ENCODE measurements at places on chromosomes 13 and 19.

GRCh38 chr13:102045731-102046130 lies 356.1 kb downstream of the FGF14 start:
- no peak for DNase-seq

DNA sequence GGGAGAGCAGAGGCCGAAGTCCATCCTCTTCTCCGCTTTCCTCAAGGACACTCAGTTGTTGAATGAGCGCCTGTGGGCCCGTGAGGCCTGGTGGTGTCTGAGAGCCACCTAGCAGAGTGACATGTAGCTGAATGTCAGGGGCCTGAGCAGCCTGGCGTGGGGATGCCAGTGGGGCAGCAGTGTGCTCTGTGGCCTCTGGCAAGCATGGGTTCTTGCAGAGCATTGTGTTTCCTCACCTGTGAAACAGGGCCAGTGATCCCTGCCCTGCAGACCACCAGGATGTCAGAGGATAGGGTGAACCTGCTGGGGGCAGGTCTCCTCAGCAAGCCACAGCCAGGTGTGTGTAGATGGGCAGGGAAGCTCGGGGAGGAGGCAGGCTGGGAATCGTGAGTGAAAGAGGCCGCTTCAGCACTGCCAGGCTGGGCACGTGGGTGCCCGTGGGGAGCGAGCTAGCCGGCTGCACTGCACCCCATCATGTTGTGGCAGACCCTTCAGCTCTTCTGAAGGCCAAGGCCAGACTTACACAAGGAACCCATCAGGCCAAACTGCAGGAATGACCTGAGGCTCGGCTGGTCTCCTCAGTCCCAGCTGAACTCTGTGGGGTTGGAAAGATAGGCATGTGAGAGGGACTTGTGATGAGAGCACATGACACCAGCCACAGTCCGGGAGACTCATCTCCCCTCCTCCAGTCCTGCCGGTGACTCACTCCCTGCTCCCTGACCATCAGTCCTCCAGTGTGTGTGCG lies 5.0 kb downstream of the PPP1R37 start:
- no peak for DNase-seq

DNA sequence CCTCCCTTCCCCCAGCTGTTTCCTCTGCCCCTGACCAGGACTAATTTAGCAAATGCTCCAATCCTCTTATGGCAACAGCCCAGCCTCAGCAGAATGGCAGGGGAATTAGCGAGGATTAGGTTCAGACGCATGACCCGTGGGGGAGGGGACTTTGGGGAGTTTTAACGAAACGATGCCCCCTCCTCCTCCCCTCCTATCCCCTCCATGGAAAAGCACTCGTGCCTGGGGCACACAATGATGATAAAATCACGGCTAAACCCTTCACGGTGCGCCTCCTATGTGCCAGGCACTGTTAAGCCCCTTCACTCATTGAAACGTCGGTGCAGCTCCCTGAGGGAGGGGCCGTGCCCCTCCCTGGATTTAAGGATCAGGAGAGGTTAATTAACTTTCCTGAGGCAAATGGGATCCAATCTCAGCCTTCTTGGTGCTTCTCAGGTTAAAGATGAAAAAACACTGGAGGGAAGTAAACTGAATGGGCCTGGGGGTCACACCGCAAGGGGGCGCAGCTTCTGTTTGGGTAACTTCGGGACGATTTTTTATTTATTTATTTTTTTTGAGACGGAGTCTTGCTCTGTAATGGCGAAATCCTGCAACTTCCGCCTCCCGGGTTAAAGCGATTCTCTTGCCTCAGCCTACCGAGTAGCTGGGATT lies 10.1 kb upstream of the TPRX2 start:
- DNase-seq, result peak; percentile 51

DNA sequence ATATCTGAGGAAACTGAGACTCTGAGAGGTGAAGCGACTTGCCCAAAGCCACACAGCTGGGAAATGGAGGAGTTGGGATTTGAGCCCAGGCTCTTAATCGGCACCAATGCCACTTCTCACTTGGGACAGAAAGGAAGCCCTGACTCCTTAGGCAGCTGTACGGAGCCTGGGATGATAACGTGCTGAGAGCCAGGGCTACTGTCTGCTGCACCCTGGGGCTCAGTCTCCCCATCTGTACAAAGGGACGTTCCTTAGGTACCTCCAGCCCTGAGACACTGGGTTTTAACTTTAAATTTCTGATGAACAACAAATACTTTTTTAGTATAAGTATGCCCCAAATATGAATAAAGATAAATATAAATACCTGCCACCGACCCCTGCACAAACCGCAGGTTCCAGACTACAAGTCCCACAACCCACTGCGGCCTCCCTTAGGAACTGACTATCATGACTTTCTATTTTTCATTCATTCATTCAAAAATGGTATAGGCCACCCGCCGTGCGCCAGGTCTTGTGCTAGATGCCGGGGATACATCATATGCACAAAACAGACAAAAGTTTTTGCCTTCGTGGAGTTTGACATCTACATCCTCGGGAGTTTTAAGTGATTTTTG lies 776 bp upstream of the NCLN start:
- peak; percentile 73 for DNase-seq

DNA sequence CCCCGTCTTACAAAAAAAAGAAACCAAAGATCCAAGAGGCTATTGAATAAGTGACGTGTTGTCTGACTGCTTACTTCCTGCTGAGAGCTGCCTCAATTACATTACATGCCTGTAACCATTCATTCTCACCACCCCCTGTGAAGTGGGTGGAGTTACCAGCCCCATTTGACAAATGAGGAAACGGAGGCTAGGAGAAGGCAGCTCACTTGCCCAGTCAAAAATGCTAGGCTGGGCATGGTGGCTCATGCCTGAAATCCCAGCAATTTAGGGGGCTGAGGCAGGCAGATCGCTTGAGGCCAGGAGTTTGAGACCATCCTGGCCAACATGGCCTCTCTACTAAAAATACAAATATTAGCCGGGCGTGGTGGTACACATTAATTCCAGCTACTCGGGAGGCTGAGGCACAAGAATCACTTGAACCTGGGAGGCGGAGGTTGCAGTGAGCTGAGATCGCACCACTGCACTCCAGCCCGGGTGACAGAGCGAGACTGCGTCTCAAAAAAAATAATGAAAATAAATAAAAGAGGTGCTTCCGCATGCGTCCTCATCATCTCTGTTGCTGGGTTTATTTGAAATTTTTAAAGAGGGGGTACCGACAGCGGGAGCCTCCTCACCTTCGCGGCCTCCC lies 499 bp downstream of the LSM7 start:
- DNase-seq, result peak; percentile 63

DNA sequence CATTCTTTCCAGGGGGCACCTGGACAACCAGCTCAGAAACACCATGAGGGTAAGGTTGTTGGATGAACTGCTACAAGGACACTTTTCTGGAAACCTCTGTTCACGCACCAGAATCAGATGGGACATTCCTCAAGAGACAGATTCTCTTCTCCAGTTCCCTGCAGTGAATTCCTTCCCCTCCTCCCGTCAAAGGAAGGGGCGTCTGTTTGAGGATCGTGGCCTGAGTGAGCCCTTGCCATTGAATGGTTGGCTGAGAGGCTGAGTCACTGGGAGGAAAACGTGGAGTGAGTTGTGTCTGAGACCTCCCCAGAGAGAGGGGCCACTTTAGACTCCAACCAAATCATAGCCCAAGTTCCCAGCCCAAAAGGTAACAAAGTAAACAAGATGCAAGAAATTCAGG lies 79.4 kb upstream of the ZNF507 start:
- DNase-seq, result no peak

DNA sequence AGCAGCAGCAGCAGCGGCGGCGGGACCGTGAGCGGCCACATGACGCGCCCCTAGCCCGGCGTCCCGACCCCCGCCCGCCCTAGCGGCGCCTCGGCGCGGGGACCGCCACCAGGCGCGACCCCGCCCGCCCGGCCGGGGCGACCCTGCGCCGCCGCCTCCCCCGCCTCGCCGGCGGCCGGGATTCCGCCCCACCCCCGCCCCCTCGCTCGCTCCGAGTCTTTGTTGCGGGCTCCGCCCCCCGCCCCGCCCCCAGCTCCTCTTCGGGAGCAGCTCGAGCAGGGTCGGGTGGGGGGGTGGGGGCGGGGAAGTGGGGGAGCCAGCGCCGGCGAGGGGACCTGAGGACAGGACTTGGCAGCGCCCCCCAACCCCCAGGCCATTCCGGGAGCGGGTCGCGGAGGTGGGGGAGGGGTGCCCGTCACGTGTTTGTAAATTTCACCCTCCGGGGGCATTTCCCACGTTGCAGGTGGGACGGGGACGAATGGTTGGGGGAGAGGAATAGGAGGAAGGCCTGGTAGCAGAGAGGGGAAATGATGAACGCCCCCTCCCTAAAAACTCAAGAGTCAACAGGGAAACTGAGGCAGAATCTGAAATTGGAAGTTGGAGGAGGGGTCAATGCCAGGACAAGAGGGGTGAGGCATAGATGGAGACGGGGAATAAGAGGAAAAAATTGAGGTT lies at the start of gene OLFM2:
TSS of gene OLFM2 (minus strand) at position 190 of the 675 bp plus-strand sequence. CDS start at position 41, 149 bp downstream.
- DNase-seq, result no peak

GRCh38 chr13:114099191-114099590 lies 33.2 kb downstream of the RASA3 start:
- DNase-seq, result peak; percentile 23

DNA sequence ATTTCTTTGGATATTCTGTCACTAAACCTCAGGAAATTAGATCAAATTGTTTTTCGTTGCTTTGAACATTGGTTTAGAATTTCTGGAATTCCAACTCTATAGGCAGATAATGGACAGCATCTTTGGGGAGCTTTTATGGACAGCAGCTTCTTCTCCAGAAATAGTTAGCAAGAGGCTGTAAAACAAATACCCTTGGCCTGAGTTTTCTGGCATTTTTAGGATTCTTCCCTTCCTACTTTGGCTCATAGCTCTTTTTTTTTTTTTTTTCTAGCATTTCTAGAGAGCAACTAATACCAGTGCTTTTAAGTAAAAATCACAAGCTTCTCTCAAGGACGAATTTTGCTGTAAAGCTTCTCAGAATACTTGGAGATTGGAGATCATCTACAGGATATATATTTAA lies 169.8 kb upstream of the SPRY2 start:
- DNase-seq, result no peak

- peak; percentile 68 for DNase-seq
Observed at GRCh38 chr19:45468159-45468651, 409 bp downstream of the FOSB start.

DNA sequence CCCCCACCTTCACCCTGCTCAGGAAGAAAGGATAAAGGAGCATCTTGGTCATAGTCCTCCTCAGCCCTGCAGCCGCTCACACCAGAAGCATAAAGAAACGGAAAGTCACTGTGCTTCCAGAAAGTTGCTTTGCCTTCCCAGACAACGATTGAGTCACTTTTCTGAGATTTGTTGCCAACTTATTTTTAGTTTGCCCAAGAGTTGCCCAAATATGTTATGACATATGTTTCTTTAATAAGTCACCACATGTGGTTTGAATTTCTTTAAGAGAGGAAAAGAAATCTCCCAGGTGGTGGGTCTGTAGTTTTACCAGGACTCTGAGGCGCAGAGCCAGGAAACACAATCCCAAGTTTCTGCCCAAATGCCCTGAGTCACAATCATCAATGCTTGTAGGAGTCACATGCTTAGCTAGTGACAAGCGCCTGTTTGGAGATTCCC lies 63.4 kb upstream of the LRCH1 start:
- no peak for DNase-seq

- DNase-seq, result no peak
Observed at GRCh38 chr13:44306371-44307192, 67.0 kb upstream of the SERP2 start.

DNA sequence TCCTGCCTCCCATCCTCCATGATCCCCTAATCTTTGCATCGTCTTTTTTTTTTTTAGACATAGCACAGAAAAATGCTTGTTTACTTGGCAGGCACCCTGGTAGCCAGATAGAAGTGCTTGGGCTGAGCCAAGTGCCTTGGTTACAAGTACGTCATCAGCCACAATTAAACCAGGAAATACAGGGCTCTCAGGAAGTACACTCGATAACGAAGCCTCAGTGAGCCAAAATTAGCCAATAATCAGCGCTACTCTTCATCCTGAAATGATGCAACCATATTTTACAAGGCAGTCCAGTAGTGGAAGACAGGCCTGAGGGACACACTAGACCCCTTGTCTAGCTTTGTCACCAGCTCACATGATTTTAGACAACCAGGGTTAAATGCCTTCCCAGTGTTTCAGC lies 194.0 kb upstream of the NBEA start:
- no peak for DNase-seq

- no peak for DNase-seq
Observed at GRCh38 chr13:98410612-98411011, 166.3 kb downstream of the STK24 start.

DNA sequence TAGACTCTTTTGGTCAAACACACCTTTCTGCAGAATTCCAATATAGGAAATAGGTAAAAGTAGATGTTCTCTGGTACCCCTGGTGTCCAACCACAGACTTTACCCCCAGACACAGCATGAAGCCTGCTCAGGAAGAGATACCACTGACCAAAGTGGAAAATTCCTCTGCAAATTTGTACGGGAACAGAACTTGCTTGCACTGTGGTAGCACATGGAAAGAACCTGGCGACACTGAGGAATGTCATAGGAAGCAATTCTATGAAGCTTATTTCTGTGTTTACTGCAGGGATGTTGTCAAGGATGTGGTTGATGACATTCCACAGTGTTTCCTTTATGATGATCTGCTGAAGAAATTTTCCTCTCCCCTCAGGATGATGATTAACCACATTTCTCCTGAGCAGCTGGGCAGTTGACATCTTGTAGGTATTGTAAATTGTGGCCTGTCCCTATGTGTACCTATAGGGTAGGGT lies 48.9 kb upstream of the TNFSF11 start:
- no peak for DNase-seq

DNA sequence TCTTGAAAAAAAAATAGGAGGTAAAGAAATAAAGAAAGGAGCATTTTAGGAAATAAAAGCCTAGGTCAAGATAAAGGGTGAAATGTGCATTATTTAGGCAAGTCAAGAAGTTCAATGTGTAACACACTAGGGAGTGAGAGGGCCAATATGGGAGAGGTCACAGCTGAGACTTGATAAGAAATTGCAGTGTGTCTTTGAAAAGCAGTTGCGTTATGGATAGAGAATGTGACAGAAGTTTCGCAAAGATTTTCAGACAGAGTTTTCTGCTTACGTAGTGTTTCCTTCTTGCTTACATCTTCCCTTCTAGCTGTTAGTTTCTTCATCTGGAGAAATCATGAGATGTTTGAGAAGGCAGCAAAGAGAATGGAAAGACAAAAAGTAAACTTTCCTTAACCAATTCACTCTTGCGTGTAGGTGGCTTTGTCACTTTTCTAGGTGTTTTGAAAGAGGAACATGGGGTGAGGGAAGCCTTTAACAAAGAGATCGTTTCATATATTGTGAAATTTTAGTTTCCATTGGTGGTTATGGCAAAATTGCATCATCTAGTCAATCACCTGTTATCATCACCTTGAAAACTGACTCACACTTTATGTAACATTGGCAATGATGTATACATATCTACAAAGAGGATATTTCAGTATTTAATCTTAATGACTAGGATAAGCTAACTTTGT lies 975.5 kb downstream of the OLFM4 start:
- no peak for DNase-seq
